Mucosa of gallbladder (tissue), 1 donor: ENCODE measurements at places on chromosomes 5 and 9. TPM values are rescaled to one million over a fixed set of nuclear protein-coding genes. Genes with fewer than 3 reads are reported as not detected.

GRCh38 chr5:83418356-83419321, 52.9 kb upstream of the VCAN start:
- no peak for DNase-seq

Gene TCF7
- 7.4 TPM for total RNA-seq

Gene SPATA31D4
- not detected for total RNA-seq

DNA sequence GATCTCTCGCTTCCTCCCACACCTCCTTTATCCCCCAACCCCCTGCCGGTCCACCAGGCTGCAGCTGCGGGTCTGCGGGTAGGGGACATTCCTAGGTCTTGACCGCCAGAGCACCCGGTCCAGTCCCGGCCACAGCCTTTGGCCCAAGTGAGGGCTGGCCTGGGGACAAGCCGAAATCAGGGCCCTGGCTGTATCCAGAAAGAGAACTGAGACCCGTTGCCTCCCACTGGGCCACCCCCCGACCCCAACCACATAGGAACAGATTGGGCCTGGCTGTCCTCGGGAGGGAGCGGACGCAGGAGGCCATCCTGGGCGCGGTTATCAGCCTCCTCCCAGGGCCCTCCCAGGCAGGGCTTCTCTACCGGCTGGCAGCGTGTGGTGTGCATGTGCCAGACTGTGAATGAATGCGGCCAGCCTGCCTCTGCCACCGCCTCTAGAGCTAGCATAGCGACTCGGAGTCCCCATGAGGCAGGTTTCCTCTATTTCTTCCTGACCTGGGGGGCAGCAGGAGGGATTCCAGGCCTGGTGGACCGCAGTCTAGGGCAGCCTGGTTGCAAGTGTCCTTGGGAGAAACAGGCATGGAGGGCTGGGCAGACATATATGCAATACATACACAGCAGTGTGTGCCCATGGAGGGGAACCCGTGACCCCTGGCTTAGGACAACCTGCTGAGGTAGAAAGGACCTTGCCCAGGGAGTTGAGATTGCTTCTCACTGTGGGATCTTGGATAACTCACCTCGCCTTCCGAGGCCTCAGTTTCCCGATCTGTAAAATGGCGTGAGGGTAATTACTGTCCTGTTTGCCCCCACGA, 1.2 kb downstream of the N4BP3 start:
- DNase-seq: no peak

- no peak for DNase-seq
Observed at GRCh38 chr9:19583890-19584289, 175.1 kb downstream of the ACER2 start.

DNA sequence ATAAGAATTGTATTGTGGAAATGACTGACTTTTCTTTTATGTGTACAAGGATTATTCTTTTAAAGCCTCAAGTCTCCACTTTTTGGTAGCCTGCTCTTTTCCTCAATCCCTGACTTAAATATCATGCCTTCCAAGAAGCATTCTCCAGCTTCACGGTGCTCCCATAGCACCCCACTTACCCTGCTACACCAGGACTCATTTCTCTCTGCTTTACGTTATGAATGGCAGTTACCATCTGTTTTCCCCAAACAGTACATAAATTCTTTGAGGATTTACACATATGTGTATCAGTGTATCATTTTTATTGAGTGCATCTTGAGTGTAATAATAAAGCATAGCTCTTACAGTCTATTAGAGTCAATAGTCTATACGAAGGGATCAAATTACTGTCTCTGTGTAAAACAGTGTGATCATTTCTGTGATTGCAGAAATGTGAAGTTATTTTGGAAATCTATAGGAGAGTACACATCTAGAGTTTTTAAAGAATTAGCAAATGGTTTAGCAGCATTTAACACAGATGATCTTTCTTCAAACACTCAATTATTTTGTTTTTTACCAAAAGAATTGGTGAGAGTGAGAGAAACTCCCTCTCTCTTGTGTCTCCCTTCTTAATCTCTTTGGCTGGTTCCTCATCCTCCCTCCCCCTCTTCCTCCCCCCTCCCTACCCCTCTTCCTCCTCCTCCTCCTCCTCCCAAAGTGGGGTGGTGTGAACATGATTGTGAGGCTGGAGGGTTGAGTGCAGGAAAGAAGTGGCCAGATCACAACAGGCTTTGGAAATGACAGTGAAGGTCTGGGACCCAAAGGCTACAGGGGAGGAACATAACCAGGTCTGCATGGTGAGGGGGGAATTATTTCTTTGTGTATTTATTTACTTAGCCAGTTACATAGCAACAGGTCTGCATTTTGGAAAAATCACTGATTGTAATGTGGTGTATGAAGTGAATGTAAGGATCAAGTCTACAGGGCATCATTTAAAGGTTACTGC, 27.6 kb upstream of the ECM2 start:
- DNase-seq: no peak

Gene INIP
- 21.5 TPM for total RNA-seq

GRCh38 chr5:139342423-139342723, 719 bp downstream of the PAIP2 start:
- DNase-seq: no peak
